ENCODE measurements at places on chromosomes 1 and 21.

DNA sequence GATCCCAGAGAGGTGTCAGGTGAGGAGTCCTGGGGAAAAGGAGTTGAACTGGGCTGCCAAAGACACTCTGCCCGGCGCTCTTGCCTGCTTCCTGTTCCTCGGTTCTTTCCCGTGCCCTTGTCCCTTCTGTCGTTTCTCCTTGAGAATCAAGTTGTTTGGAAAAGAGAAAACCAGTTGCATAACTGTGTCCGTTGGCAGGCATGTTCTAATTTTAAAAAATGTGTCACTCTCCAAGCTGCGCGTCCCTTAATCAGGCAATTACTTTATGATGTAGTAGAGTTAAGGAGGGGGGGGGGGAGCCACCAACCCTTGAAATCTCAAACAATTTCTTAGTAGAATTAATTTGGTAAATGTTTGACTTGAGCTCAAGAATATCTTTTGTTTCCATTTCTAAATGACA is 105.9 kb upstream of the IGSF21 start:
- DNase-seq: no peak

DNA sequence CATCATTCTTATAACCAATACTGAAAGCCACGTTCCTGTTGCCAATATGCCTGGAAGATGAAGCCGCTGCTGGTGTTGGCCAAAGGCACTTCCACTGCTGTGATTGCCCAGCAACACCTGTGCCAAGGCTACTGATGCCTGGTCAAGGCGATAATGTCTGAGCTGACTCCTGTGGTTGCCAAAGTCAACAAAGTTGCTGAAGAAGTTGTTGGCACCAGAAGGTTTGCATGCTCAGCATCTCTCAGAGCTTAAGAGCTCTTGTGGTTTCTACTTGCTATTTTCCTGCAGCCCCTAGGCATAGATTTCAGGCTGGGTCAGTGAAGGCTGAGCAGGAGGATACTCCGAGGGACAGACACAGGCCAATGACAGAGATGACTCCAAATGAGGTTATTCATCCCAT is 63.4 kb upstream of the RAB3GAP2 start:
- DNase-seq: no peak

GRCh38 chr1:156703741-156704140 is 1.6 kb downstream of the CRABP2 start:
- DNase-seq: no peak

GRCh38 chr1:41161846-41162245 is 80.3 kb downstream of the SCMH1 start:
- DNase-seq: no peak

DNA sequence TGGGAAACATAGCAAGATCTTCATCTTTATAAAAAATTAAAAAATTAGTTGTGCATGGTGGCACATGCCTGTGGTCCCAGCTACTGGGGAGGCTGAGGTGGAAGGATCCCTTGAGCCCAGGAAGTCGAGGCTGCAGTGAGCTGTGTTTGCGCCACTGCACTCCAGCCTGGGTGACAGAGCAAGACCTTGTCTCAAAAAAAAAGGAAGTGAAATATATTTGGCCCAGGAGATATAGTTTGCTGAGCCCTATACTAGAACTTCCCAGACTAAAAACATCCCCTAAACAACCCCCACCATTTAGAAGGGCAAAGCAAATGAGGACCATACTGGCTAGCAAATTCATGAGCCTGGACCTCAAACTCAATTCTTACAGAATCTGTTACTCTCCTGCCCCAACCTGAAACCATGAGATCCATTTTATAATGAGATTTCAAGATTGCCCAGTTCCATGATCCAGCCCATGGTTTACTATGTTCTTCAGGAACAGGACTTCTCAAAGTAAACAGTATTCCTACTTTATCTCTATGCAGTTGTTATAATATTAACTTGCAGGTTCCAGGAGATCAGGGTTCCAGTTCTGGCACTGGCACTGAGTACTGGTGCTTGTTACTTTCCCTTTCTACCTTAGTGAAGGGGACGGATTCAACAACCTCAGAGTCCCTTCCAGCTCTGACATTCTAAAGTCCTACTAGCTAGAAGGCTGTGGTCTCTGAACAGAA is 48.9 kb upstream of the TADA1 start:
- no peak for DNase-seq

DNA sequence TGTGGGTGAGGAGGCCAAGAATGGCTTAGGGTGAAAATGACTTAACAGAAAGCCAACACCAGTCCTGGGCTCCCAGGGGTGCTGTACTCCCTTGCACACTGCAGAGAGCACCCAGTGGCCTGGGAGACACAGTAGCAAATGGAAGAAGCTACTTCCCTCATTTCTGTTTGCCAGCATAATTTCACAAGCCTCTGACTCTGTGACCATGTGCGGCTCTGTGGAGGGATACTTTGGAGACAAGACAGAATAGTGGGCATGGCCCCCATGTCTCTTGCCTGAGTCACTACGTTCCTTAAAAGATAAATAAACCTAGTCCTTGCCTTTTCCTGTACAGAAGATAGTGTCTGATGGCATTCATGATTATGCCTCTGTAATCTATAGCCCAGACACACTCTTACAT is 38.1 kb downstream of the TRIM62 start:
- DNase-seq: no peak

GRCh38 chr1:155847823-155848529 is 9.0 kb downstream of the GON4L start:
- no peak for DNase-seq

DNA sequence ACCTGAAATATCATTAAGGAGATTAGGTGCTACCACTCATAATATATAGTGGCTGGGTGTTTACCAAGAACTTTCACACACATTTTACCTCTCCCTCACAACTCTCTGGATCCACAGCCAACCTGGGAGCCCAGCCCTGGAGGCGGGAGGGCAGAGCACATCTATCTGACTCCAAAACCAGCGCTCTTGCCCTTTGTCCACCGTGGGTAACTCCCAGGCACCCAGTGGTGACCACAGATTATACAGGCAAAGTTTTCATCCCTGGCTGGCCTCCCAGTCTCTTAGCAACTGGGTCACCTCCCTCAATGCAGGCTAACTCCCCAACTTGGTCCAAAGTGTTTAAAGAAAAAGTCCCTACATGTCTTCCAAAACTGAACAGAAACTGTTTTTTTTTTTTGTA is 2.4 kb downstream of the PAQR7 start:
- no peak for DNase-seq

- no peak for DNase-seq
Observed at GRCh38 chr1:58722967-58723366, 23.1 kb upstream of the MYSM1 start.

DNA sequence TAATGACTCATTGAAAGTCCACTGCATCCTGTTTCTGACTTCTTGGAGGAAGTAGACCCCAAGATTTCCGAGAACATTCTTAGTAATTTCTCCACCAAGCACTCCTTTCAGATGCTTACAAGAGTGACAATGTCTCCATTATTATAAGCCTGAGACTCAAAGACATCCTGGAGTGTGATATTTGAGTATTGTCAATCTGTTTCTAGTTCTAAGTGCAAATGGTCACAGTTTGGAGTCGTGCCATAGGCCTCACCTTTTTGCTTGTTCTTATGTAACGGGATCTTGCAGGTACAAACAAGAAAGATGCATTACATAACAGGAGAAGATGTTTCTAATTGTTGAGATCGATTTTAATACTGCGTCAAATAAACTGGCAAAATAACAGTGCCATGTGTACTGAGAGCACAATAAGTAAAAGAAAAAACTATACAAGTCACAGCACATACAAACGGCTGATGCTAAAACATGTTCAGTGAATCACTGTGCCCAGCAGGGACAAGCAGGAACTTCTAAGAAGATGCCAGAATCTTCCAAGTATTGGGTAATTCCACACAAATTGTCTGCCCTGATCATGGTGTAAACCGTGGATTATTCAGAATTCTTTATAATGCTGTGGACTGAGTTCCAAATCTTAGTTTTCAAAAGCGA is 54.1 kb downstream of the CD2 start:
- DNase-seq: no peak

DNA sequence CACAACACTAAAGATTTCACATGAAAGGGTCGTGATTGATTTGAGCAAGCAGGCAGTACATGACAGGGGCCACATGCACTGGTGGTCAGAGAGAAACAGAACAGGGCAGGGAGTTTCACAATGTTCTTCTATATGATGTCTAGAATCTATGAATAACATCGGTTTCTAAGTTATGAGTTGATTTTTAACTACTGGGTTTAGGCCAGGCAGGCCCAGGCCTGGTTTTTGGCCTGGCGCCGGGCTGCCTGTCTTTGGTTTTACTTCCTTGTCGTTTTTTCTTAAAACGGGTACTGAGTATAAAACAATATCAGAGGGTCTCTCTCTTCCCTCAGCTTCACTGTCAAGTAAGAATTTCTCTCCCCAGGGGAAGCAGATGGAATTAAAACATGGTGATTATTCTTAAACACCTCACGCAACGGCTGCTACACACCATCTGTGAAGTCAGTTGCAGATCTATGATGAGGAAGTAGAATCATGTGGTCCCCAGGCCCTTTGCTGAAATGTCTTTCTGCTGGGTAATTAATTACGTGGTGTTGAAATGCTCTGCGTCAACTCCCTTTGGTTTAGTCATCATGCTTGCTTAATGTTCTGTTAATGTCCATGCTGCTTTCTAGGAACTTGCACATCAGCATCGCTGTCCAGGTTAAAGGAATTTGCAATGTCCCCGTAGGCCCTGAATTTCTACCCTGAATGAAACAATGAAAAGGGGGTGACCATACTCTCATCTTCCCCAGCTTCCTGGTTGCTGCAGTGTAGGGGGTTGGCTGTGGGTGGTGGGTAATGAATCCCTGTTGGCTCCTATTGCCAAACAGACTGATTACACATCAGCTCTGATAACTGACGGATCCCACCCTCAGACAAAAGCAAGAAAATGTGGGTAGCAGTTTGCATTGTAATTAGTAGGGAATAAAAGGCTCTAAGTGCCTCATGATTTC is 70.3 kb downstream of the SERINC2 start:
- DNase-seq: no peak

GRCh38 chr1:147434921-147435320 is 106.4 kb upstream of the BCL9 start:
- DNase-seq: no peak

DNA sequence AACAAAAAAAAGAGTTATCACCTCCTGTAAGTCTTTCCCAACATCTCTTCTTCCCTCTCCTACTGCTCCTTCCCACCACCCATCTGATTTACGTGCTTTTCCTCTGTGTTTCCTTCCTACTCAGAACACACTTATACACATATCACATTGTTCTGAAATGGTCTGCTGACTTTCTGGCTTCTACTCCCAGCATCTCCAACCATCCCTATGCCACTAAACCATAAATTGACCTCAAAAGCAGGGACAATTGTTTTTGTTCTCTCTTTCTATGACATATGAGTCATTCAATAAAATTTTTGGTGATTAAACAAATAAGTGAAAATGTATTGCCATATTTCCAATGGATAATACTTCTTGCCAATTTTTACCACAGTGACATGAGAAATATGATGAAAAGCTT is 8.2 kb downstream of the GOLPH3L start:
- no peak for DNase-seq

GRCh38 chr1:36849956-36850355 is 184.4 kb downstream of the GRIK3 start:
- no peak for DNase-seq

- DNase-seq: no peak
Observed at GRCh38 chr1:115989699-115990098, 13.4 kb downstream of the SLC22A15 start.

DNA sequence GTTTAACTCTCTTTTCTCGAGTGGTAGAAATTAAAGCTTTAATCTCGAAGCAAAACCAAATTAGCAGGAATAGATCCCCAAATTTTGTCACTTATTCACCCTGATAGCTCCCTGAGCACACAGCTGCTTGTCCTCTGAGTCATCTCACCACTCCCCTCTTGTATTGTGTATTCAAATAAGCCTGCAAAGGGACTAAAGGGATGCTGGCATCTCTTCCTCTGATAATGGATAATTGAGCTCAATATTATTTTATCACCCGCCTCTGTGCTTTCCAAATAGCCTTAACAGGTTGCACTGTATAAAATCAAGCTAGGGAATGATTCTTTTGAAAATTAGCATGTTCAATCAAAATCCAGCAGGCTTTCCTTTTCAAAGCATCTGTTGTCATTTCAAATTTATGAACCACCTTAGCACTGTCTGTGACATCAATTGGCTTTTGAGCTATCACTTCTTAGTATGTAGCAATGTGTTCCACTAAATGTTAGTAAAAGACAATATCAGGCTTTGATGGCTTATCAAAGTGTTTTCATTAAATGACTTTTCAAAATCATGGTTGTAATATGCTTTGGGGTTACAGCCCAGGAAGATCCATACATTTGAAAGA is 561.6 kb downstream of the PLA2G4A start:
- no peak for DNase-seq

- no peak for DNase-seq
Observed at GRCh38 chr1:212792396-212792908, 758 bp downstream of the TATDN3 start.

DNA sequence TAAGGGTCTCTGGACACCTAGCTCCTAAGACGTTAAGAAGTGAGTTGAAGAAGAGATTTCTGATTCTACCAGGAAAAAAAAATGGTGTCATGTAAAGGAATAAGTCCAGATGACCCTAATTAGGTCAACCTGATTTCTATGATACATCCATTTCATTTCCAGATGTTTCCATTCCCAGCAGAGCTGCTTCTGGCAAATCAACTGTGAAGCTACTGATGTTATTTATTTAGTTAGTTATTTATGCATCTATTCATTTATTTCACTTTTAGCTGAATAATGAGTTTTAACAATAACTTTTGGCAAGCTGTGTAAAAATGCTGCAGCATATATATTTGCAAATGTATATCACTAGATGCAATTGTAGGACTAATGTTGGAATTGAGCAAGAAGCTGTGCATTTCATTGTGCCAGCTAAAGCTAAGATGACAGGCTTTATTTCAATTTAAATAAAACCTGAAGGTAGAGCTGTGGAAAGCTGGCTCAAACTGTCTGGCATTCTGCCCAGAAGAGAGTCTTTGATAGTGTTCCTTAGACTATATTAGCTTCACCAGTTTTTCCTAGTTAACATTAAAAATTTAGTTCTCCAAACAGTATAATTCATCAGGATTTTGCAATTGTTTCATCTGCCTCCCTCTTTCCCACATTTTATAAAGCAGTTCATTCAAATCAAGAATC is 1164.4 kb upstream of the ADGRL4 start:
- DNase-seq: no peak

DNA sequence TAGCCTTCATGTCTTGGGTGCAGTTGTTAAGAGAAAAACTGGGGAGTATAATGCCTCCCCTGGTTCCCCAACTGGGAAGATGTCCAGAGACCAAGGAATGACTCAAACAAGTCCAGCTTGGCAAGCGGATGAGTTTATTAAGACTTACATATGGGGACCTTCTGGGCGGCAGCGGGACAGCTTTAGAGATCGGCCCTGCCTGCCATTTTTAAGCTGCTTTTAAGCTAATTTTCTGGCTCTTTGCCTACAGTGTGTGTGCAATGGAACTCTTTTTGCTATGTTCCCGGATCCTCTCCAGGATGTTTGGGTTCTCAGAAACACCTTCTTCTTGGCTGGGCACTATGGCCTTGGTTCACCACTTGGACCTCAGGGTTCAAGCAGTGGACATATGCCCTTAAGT is 99.5 kb downstream of the RYR2 start:
- no peak for DNase-seq

GRCh38 chr1:12658531-12659453 is 14.9 kb downstream of the AADACL4 start:
- peak; percentile 79 for DNase-seq
